RWPE1 (cell line): ENCODE measurements at places on chromosomes 2 and 18.

DNA sequence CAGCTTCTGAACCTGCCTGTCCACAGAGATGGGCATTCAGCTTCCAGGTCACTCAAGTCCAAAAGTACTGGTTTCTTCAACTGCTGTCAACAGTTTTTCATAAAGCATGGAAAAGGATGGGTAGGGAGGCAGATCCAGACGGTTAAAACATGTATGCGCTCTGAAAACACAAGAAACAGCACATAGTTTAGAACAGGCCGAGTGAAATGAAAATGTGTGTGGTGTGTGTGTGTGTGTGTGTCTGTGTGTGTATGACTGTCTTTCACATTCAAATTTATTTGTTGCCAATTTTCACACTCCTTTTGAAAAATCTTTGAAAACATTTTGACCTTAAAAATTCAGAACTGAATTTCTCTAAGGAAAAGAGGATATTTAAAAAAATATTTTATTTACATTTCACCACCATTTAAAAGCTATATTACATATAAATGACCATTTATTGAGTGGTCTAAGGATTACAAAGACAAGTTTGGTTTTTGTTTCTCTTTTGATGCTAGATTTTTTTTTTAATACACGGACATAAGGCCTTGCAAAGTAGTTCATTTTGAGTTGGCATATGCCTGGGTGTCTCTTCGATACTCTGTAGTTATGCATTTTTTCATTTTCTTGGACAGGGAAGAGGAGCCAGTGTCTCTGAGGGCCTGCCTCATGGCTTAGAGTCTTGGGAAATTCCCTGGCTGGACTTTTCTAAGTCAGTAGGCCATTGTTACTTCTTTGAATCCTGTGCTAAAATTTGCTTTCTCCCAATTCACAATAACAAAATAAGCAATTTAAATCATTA is 30.0 kb upstream of the STK17B start:
- DNase-seq: no peak

- DNase-seq: no peak
Observed at GRCh38 chr2:53865962-53866361, 6.2 kb upstream of the GPR75 start.

DNA sequence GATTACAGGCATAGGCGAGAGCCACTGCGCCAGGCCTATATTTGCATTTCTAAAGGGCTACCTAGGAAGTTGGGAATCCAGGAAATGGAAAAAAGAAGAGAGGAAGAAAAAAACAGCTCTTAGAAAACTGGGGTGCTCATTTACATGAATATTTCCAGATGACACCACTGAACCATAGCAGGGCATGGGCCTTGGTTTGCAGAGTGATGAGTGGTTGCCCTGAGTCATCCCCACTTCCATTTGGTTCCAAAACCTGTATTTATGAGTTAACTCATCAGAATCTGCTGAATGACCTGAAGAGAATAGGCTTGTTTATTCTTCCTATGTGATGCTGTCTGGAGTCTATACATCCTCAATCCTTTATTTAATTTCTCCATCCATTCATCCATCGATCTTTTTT is 36.2 kb downstream of the EHD3 start:
- peak; percentile 38 for DNase-seq

DNA sequence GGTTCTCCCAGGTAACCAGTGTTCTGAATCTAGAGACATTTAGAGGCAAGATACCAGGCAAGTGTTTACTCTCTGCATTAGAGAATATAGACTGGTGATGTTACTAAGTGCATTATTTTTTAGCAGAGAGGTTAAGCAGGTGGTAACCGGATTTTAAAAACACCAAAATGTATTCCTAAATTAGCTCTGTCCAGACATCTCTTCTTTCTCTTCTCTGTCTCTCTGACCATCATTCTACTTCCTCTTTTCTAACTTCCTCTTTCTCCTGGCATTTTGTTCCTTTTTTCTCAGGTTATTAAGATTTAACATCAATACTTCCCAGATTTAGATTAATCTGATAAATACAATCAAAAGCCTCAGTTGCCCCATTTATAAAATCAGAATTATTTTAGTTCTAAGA is 31.7 kb upstream of the DYNC1I2 start:
- DNase-seq: no peak

DNA sequence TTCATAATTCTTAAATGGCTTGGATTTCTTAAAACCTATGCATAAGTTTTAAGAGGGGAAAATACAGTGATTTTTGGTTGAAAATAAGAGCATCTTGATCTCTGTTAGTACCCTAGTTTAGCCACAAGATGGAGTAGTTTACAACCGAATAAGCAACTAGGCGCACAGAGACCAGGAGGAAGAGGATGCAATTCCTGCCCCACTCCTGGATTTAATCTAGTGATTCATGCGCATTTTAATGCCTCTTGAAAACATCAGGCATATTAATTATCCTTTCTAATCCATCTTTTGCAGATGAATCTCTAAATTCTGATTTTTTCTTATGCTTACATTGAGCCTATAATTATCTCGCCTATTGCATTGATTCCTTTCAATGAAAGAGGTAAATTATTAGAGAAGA is 76.7 kb downstream of the MRPS9 start:
- peak; percentile 71 for DNase-seq

- DNase-seq: peak; percentile 26
Observed at GRCh38 chr2:127531221-127531648, 4.2 kb upstream of the MYO7B start.

DNA sequence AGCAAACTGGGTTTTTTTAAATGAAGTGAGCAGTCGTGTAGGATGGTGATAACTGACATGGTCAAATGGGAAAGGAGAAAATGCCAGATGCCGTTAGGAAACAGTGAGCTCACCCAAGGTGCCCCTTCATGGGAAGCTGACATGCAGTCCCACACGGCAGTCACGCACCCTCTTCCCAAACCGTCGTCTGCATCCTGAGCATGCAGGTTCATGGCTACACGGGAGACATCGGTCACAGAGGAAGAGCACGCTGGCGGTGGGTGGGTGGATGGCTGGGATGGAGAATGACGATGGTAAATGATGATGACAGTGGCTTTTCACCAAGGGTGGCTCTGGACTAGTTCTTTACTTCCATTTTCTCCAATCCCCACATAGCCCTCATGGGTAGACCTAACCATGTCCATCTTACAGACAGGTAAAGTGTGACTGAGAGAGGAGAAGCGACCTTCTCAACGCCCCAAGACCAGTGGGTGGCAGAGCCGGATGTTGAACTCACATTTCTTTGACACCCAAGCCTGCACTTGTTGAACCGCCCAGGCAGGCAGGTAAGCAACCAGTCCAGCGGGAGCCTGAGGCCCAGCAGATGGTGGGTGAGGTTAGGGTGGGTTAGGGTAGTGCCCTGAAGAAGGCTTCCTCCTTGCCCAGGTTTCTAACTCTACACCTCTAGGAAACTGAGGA is 44.5 kb downstream of the TNS1 start:
- no peak for DNase-seq

GRCh38 chr2:44753552-44754285 is 187.8 kb upstream of the SIX3 start:
- no peak for DNase-seq
